Muscle of leg (tissue), 16 donors: ENCODE measurements at places on chromosomes 2 and 18.
A peak's percentile ranks its signal among the peaks of the same experiment; 100 is the strongest.

DNA sequence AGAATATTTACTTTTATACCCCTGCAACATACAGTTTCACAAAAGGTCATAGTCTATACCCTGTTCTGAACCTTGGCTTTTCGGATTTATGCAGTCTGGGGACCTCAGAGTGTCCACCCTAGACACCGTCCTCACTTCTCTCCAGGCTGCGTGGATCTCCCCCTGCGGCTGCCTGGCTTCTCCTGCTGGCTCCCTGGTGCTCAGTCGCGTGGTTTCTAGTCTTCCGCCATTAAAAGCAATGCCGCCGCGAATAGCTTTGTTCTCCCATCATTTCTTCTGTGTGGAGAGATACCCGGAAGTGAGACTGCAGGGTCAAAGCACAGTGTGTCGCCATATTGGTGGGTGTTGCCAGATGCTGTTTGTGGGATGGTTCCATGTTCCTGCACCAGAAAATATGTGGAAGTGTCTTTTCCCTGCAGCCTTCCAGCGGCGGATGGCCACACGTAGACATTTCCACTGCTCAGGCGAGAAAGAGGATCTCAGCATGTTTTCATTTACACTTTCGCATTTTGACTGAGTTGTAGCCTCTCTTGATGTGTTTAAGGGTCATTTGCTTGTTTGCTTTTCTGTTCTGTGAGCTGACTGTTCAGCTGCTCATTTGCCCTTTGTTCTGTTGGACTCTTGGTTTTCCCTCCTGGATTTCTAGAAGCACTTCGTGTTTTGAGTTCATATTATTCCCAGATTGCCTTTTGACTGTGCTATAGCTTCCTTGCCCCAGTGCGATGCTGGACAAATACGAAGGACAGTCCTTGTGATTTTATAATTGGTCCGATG lies 22.9 kb upstream of the ASB1 start:
- DNase-seq: no peak
- H3K27ac ChIP-seq: no peak overlapping the region
- H3K36me3 ChIP-seq: peaks cover 8% of the 10 kb centered on the region

DNA sequence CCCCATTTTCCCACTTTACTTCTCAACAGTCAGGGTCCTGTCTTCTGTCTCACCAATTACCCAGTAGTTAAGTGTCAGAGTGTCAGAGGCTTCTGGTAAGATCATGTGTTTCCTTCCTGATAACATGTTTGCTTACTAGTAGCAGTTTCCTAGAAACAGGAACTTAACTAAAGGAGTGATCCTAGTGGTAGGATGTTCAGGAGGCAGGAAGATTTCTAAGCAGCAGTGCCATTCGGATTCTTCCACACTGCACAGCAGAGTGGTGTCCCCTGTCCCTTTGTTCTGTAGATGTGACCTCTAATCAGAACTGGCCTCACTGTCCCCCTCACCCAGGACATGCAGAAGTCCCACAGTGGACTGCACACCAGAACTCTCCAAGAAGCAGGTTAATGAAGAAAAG lies 221.8 kb upstream of the OSR1 start:
- no peak overlapping the region for H3K4me3 ChIP-seq
- no peak for DNase-seq

DNA sequence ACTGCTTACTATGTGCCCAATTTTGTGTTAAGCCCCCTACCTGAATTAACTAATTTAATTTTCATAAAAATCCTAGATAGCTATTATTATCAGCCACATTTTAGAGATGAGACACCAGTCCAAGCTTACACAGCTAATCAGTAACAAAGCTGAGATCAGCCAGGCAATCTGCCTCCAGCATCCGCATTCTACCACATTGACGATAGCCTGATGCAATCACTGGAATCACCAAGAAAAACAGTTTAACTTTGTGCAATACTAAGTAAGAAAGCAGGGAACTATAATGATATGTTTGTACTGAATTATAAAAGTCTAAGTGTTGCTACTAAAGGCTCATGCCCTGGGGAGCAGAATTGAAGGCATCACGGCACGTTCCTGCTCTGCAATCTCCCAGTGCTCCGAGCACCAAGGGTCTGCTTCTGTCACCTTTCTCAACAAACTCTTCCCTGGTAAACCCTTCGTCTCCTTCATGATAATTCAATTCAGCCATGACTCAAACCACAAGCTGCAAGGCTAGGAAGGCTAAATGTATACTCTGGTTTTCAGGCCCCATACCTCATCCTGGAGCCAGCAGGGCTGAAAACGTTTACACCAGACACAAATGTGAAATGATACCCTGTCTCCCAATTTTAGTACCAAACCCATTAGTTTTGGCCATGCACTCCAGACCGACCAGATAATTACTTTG lies 19.4 kb downstream of the KANSL3 start:
- H3K4me1 ChIP-seq: no peaks in the 10 kb centered on the region
- H3K4me3 ChIP-seq: no peak overlapping the region
- H3K27ac ChIP-seq: no peak overlapping the region
- H3K27me3 ChIP-seq: no peaks in the 10 kb centered on the region
- DNase-seq: no peak

DNA sequence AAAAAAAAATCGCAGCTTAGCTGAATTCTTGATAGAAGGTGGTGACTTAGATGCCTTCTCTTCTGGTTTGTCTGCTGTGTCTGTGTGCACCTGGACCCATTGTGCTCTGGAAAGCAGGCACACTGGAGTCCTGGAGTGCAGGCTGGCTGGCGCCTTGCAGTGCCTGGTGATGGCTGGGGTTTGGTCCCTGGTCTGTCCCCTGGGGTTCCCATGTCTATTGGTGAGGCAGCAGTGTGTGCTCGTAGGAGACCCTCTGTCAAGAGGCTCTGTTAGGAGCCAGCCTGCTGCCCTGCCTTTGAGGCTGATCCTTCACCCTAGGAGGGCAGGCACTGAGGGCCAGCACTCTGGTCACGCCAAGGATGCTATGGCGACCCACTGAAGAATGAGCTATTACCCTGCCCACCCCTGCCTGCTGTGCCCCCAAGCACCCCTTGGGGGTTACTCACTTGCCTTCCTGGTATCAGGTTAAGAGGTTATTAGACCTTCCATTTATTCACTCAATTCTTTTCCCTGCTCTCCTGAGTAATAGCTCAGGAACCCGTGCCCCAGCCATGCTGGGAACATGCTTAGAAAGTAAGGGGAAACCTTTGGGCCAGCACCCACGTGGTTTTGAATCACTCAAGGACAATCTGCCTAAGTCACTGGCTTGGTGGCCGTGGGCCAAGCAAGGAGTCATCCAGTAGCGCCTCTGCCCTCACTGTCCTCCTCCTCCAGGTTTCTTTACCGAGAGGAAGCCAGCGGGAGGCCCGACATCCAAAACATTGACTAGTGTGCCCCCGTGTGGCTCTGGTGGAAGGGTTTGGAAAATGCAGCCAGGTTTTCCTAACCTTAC lies 284.5 kb downstream of the PRKCE start:
- no peaks in the 10 kb centered on the region for H3K27me3 ChIP-seq
- peaks cover 18% of the 10 kb centered on the region for H3K4me1 ChIP-seq
- DNase-seq: peak; percentile 94
- H3K36me3 ChIP-seq: no peaks in the 10 kb centered on the region

DNA sequence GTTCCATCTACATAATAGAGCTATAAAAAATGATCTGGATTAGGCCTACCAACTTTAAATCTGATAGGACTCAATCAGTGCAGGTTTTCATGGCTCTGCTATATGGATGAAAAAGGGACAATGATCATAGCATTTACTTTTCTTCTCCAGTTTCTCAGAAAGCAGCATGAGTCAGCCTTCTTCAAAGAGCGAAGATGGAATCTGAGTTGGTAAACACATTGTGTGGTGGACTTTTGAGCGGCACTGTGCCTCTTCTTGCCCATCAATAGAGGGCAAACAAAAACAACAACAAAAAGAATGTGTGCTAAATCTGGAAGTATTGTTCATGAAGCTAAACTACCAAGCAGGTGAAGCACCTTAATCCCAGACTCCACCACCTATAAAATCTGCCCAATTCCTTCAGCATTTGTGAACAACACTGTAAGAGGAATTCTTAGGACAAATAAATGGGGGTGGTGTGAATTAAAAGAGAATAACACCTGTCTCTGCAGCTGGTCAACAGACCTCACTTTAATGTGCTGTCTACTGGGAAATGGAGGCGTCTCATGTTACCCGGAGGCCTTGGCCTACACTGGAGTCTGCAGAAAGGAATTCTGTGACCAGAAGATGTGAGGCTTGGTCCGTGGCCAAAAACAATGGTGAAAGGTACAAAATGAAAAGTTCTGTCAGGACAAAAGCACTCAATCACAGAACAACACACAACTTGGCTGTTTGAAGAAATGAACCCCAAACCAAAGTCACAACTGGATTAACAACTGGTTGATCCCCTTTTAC lies 609.0 kb downstream of the IRS1 start:
- H3K36me3 ChIP-seq: no peaks in the 10 kb centered on the region
- peak; percentile 68 for DNase-seq
- H3K27me3 ChIP-seq: no peaks in the 10 kb centered on the region
- no peak overlapping the region for H3K4me3 ChIP-seq

- H3K27me3 ChIP-seq: no peaks in the 10 kb centered on the region
- peaks cover 39% of the 10 kb centered on the region for H3K36me3 ChIP-seq
- no peak for DNase-seq
- H3K4me1 ChIP-seq: no peaks in the 10 kb centered on the region
- H3K27ac ChIP-seq: no peak overlapping the region
- H3K4me3 ChIP-seq: no peak overlapping the region
These were observed 51.1 kb downstream of the WDFY1 start for GRCh38 chr2:223894009-223894408.

- peaks cover 11% of the 10 kb centered on the region for H3K27me3 ChIP-seq
- no peaks in the 10 kb centered on the region for H3K4me1 ChIP-seq
- H3K27ac ChIP-seq: no peak overlapping the region
- DNase-seq: no peak
These were observed 9.8 kb downstream of the ASTL start for GRCh38 chr2:96128456-96128855.

DNA sequence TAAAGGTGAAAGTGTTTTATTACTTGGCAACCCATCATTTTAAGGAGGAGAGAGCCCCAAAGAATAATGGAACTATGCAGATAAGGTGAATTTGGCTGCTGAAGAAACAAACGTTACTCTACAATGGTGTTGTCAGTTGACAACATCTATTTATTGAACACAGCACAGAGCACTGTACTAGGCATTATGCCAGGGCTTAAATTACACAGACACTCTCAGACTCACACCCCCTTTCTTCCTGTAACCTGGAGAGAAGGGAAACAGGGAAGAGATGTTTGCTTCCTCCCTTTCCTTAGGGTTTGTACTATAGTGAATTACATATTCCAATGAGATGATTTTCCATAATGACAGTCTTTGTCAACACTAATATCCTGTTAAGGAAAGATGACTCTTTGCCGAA lies 94.0 kb upstream of the ATP5MC3 start:
- H3K4me3 ChIP-seq: no peak overlapping the region
- no peaks in the 10 kb centered on the region for H3K4me1 ChIP-seq
- H3K27ac ChIP-seq: no peak overlapping the region
- peaks cover 5% of the 10 kb centered on the region for H3K27me3 ChIP-seq

GRCh38 chr2:187054501-187055319 lies 205.7 kb upstream of the ZSWIM2 start:
- H3K36me3 ChIP-seq: no peaks in the 10 kb centered on the region
- H3K4me1 ChIP-seq: no peaks in the 10 kb centered on the region
- H3K4me3 ChIP-seq: no peak overlapping the region
- DNase-seq: no peak

DNA sequence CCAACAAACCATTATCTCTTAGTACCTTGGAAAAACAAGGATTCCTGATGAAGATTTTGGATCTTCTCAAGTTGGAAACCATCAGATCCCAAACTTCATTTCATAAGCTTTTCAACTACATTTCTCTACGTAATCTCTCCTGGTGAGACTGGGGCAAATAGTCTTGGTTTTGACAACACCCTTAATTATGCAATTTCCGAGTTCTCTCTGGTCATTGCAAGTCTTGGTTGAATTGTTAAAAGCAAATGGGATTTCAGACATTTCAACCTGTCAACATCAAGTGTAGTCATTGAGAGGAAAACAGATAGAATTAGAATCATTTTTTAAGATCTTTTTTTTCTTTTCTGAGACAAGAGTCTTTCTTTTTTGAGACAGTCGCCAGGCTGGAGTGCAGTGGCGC lies 26.2 kb downstream of the KLF7 start:
- DNase-seq: no peak
- H3K4me3 ChIP-seq: no peak overlapping the region
- no peaks in the 10 kb centered on the region for H3K27me3 ChIP-seq
- peaks cover 41% of the 10 kb centered on the region for H3K4me1 ChIP-seq
- no peak overlapping the region for H3K27ac ChIP-seq

DNA sequence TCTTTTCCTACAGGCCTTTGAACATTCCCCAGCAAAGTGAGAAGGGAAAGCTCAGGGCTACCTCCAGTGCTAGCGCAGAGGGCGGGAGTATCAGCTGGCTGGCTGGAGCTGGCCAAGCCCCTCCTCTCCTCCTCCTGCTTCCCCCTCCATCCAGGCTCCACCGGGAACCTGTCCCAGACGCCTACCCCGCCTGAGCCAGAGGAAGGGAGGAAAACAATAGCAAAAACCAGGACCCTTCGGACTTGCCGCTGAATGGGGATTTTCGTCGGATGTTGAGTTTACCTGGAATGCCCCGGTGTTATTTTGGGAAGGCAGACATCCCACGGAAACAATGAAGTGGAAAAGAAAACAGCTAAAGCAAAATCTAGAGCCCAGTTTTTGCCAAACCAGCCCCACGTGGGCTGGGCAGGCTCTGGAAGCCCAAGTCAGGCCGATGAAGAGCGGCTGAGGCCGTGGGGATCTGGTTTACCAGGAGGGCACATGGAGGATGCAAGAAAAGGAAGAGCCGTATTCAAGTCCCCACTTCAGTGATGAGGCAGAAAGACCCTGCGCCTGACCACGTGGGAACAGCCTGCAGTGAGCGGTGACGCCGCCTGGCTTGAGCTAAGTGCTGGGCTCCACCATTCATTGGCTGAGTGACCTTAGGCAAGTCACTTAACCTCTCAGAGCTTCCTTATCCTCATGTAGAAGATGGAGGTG lies 100.4 kb upstream of the LCLAT1 start:
- H3K4me1 ChIP-seq: peaks cover 13% of the 10 kb centered on the region
- peak; percentile 89 for DNase-seq
- peak overlapping the region; percentile 5 for H3K4me3 ChIP-seq
- H3K36me3 ChIP-seq: no peaks in the 10 kb centered on the region
- no peaks in the 10 kb centered on the region for H3K27me3 ChIP-seq

DNA sequence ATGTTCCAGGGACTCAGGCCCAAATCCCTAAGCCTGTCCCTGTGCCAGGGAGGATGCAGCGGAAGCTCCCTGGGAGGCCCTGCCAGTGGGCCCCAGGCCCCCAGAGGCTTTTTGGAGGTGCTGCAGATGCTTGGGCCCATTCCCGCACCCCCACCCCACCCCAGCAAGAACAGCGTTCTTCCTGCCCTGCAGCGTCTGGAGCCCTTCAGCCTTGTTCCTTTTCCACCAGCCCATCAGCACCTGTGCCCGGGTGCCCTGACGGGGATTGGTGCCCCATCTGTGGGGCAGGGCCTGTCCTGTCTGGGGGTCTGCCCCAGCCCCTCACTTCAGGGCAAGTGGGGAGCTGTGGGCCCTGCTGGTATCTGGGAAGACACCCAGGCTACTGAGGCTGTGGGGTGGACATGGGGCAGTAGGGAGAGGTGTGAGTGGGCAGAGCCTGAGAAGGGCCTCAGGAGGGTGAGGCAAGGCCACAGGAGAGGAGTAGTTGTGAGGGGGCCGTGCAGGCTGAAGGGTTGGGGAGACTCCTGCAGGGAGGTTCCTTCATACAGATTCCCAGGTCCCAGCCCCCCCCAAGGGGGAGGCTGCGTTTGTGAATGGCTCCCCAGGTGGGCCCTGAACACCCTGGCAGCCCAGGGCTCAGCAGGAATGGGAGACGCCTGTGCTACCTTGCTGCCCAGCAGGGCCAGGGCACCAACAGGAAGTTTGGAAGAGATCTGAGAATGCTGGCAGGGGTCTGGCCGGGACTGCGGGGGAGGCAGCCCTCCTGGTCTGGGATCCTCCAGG lies 2.4 kb downstream of the RNPEPL1 start:
- H3K27ac ChIP-seq: no peak overlapping the region
- peaks cover 36% of the 10 kb centered on the region for H3K4me1 ChIP-seq
- no peak for DNase-seq
- H3K4me3 ChIP-seq: no peak overlapping the region
- no peaks in the 10 kb centered on the region for H3K27me3 ChIP-seq
